ENCODE measurements at places on chromosomes 12 and 14.

- DNase-seq = no peak
Observed at GRCh38 chr14:20775043-20775442, 6.0 kb upstream of the RNASE6 start.

GRCh38 chr12:3255057-3255456 is 177.9 kb downstream of the TSPAN9 start:
- DNase-seq = no peak

GRCh38 chr12:97903356-97903755 is 440.8 kb downstream of the RMST start:
- DNase-seq = no peak

DNA sequence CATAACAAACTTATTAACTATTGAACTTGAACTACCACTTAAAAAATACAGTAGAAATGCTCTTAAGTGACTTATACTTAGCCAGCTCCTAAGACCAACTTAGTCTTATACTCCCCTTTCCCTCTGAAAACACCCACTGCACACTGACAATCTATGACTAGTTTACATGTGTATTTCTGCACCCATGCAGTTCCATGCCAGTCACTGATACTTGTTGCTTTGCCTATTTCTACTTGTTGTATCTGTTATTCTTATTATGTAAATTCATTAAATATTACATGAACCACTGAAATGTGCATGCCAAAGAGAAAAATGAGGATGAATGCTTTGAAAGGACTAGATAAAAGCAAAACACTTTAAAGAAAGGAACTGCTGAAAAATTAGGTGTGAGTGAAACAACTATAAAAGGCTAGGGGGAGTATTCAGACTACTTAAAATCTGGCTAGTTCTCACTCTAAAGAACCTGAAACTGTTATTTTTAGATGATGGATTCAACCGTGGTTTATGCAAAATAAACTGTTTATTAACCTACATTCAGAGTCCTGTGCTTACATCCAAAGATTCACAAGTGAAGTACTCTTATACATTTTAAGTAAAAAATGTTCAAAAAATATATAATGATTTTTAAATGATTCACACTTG is 74.7 kb downstream of the RPS6KA5 start:
- no peak for DNase-seq

DNA sequence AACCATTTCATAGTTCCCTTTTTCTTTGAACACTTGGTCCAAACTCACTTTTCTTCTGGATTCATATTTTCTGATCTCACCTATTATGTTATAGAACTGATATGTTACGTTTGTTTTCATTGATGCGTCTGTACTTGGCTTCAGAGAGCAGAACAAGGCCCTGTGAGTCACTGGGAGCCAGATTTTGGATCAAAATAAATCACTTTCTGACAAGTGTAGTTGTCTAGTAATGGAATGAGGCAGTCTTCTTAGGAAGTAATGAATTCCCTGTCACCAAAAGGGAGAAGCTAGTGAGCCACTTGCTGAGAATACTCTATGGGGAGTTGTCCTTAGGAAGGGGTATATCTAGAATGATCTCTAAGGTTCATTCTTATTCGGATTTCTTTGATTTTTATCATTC is 10.2 kb downstream of the BICD1 start:
- DNase-seq = no peak

DNA sequence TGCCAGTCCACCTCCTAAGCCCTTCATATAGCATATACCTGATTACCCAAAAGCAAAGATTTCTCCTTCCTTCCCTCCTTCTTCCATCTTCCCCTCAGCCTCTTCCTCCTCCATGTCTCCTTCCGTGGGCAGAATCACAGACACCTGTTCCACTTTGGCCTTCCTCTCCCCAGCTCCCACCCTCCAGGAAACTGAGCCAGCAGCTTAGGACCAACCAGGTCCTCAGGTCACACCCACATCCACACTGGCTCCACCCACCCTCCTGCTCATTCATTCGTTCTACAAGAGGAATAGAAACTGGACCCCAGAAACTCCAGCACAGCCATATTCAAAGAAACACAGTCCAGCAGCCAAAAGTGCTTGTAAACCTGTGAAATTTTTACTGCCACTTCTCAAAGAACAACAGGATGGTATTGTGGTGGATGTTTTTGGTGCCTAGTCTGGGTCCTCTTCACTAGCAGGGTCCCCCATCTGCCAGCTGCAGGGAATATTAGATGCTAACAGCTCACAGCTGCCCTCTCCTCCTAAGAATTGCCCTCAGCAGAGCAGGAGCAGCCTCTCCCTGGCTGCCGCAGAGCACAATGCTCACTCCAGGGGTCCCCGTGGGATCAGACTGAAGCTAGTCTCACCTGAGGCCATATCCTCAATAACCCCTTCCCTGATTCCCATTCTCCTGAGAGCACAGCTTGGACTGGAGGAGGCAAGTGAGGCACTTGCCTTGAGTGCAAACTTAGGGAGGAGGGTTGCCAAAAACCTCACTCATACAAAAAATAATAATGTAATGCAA is 18.4 kb downstream of the CMKLR1 start:
- DNase-seq = peak; percentile 48

DNA sequence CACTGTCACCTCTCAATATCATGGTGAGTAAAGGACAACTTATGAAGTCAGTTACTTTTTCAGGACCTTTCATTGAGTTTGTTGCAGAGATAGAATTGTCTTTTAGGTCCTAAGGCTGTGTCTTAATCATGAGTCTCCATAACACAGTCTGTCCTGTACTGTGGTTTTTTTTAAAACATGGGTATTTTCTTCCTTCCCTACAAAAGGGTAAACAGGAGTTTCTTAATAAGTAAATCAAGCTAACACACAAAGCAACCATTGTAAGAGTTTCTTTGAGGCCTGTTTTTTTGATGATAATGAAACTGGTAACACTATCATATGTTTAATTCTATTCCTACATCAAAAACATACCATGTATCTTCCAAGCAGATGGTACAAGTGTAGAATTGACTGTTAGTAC is 101.4 kb downstream of the PLEKHA5 start:
- no peak for DNase-seq

GRCh38 chr12:81888106-81888740 is 129.1 kb upstream of the PPFIA2 start:
- no peak for DNase-seq

DNA sequence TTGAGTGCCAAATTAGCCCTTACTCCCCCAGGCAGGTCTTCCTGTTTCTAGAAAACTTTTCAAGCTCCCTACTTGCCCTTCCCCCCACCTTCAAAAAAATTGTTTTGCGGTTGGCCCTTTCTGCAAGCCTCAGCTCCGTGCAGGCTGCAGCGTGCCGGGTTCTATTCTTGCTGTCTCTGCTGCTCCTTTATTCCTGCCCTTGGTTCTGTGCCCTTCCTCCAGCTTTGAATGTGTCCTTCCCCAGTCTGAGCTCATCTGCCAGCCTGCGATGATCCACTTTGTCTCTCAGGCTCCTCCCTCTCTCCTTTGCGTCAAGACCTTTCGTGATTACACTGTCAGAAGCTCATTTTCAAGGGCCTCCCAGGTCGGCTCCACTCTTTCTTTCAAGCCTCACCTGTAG is 98.6 kb downstream of the IRF2BPL start:
- DNase-seq = no peak

All from inflammatory macrophage treated with lipopolysaccharide for 1 hour (primary cell).